ENCODE measurements at places on chromosomes 6 and 20. TPM values are rescaled to one million over a fixed set of nuclear protein-coding genes. Genes with fewer than 3 reads are reported as not detected.

DNA sequence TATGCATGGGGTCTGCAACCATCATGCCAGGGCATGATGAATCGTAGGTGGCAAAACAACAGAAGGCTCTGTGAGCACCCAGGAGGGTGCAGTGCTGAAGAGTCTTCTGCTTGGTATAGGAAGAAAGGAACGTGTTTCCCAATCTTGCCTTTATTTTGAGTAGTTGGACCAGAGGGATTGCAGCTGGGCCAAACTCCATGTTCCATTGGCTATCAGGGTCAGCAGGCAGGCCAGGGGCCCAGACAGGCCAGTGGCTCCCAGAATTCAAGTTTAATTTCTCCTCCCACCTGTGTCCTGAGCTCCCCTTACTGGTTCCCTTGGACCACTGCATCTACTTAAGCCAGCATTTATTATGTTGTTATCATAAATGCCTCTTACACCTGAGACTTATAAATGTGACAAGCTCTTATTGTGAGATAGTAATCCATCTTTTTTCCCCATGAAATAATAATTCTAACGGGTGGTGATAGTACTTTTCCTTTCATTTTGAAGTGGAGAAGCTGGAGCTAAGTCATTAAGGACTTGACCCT lies 918 bp upstream of the TRIM38 start:
- peak overlapping the region; percentile 93 for H3K4me3 ChIP-seq
- H3K27me3 ChIP-seq = no peaks in the 10 kb centered on the region
- peaks cover 74% of the 10 kb centered on the region for H3K4me1 ChIP-seq

DNA sequence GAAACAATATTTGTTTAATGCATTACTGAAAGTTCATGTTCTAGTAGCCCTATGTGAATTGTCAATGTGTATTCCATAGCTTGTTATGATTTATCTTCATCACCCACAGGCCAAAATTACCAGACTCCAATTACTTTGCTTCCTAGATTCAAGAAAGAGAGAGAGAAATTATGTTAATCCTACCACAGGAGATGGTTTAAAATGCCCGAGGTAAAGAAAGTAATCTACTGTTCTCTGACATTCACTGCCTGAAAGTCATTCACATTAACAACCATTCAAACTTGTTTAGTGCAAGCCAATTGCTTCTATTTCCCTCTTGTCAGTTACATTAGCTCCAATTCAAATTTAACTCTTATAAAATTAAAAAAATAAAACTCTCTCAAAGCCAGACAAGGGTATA lies 260.4 kb upstream of the THEMIS start:
- no peak overlapping the region for H3K4me3 ChIP-seq
- H3K36me3 ChIP-seq = peaks cover 16% of the 10 kb centered on the region
- no peaks in the 10 kb centered on the region for H3K27me3 ChIP-seq
- DNase-seq = no peak

DNA sequence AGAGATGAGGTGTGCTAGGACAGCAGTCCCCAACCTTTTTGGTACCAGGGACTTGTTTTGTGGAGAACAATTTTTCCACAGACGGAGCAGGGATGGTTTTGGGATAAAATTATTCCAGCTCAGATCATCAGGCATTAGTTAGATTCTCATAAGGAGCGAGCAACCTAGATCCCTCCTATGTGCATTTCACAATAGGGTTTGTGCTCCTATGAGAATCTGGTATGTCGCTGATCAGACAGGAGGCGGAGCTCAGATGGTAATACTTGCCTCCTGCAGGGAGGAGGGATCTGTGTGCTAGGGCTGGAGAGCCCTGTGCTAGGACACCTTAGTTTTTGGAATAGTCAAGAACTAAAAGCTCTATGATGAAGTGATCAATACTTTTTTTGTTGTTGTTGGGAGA lies 2.5 kb downstream of the SMIM13 start:
- no peaks in the 10 kb centered on the region for H3K27me3 ChIP-seq
- no peak overlapping the region for H3K27ac ChIP-seq
- H3K4me3 ChIP-seq = no peak overlapping the region
- H3K36me3 ChIP-seq = peaks cover under 1% of the 10 kb centered on the region

- H3K4me3 ChIP-seq = peak overlapping the region; percentile 24
- peaks cover 77% of the 10 kb centered on the region for H3K4me1 ChIP-seq
- no peaks in the 10 kb centered on the region for H3K36me3 ChIP-seq
- peak; percentile 72 for DNase-seq
- H3K27me3 ChIP-seq = no peaks in the 10 kb centered on the region
- peak overlapping the region; percentile 94 for H3K27ac ChIP-seq
Measured at GRCh38 chr6:137095651-137096238, 51.0 kb upstream of the IL20RA start.

- H3K36me3 ChIP-seq = no peaks in the 10 kb centered on the region
- no peak overlapping the region for H3K4me3 ChIP-seq
- peaks cover 44% of the 10 kb centered on the region for H3K27me3 ChIP-seq
- H3K4me1 ChIP-seq = peaks cover 20% of the 10 kb centered on the region
- H3K27ac ChIP-seq = no peak overlapping the region
- no peak for DNase-seq
Measured at GRCh38 chr6:49553384-49553783, 2.9 kb downstream of the C6orf141 start.

DNA sequence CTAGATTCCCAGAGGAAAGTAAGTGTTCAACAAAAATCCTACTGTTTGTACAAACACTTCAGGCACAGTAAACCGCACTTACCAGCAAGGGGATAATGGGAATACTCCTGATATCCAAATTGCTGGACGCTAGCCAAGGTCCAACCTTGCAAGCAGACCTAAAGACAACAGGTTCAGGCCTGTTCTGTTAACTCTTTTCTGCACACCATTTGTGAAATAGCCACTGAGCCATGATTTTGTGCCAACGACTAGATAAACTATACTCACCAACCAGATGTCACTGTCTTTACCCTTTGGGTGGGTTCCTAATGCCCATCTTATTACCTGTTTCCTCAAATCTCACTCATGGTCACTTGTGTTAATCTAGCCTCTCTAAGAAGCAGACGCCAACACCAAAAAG lies 43.5 kb downstream of the GOPC start:
- no peak overlapping the region for H3K4me3 ChIP-seq
- H3K36me3 ChIP-seq = no peaks in the 10 kb centered on the region
- no peaks in the 10 kb centered on the region for H3K4me1 ChIP-seq
- no peak for DNase-seq
- no peaks in the 10 kb centered on the region for H3K27me3 ChIP-seq

DNA sequence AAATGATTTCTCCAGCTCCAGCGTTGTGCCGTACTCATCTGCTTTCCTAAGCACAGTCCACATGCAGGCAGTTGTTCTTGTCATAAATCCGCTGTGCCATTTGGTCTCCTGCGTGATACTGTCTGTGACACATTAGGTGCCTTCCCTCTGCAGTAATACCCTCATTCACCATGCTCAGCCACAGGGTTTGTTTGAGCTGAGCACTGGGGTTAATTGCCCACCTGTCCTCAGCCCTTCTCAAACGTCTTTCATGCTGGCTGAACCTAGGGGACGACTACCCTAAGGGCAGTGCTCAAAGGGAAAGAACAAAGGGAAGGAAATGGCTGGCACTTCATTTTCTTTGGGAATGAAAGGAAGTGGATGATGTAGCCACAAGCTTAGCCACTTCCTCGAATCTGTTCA lies 64.2 kb upstream of the MYLIP start:
- H3K4me1 ChIP-seq = no peaks in the 10 kb centered on the region
- no peak overlapping the region for H3K4me3 ChIP-seq
- no peaks in the 10 kb centered on the region for H3K36me3 ChIP-seq
- H3K27ac ChIP-seq = no peak overlapping the region
- DNase-seq = no peak

DNA sequence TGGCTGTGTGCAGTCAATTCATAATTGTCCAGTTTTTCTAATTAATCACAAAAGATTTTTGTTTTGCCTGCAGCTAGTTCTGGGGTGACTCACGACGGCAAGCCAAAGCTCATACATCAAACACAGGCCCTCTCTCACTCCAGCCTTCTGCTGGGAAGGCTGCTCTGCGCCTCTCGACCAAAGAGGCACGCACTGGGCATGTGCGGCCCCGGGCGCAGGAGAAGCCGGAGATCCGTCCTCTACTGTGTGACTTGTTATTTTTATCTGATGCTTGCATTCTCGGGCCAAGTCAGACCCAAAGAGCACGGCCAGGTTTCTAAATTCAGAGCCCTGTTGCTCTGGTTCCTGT lies 98.5 kb downstream of the TFAP2A start:
- H3K27me3 ChIP-seq = no peaks in the 10 kb centered on the region
- no peak overlapping the region for H3K27ac ChIP-seq
- no peak for DNase-seq
- no peak overlapping the region for H3K4me3 ChIP-seq
- no peaks in the 10 kb centered on the region for H3K36me3 ChIP-seq

GRCh38 chr6:70684794-70685493 lies 17.3 kb downstream of the SMAP1 start:
- H3K27me3 ChIP-seq = no peaks in the 10 kb centered on the region
- H3K36me3 ChIP-seq = no peaks in the 10 kb centered on the region
- H3K27ac ChIP-seq = no peak overlapping the region
- no peak for DNase-seq

DNA sequence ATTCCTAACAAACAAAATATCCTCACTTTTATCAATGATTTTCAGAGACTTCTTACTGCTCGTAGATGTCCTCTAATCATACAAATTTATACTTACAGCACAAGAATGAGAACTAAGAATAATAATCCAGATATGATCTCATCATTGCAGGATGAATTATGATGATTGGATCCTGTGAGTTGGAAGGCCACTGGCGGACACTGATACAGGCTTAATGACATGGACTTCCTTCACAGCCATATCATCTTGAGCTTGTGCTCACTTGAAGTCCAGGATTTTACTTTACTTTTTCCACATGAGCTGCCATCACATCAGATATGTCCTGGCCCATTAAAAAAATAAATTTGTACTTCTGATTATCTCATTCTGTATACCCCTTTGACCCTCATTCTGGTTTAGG lies 94.3 kb downstream of the NKAIN2 start:
- H3K27ac ChIP-seq = no peak overlapping the region
- no peaks in the 10 kb centered on the region for H3K4me1 ChIP-seq
- H3K36me3 ChIP-seq = no peaks in the 10 kb centered on the region
- no peaks in the 10 kb centered on the region for H3K27me3 ChIP-seq

GRCh38 chr6:116371120-116371917 lies 572 bp downstream of the DSE start:
- no peaks in the 10 kb centered on the region for H3K36me3 ChIP-seq
- H3K4me3 ChIP-seq = peak overlapping the region; percentile 90
- no peaks in the 10 kb centered on the region for H3K27me3 ChIP-seq
- peak; percentile 40 for DNase-seq

- no peaks in the 10 kb centered on the region for H3K36me3 ChIP-seq
- peaks cover 1% of the 10 kb centered on the region for H3K27me3 ChIP-seq
- peaks cover 1% of the 10 kb centered on the region for H3K4me1 ChIP-seq
Measured at GRCh38 chr6:33947916-33948594, 144.3 kb upstream of the MLN start.

GRCh38 chr20:62370115-62370806 lies 3.1 kb upstream of the LAMA5 start:
- no peak overlapping the region for H3K4me3 ChIP-seq
- H3K36me3 ChIP-seq = no peaks in the 10 kb centered on the region
- no peak overlapping the region for H3K27ac ChIP-seq
- no peak for DNase-seq

DNA sequence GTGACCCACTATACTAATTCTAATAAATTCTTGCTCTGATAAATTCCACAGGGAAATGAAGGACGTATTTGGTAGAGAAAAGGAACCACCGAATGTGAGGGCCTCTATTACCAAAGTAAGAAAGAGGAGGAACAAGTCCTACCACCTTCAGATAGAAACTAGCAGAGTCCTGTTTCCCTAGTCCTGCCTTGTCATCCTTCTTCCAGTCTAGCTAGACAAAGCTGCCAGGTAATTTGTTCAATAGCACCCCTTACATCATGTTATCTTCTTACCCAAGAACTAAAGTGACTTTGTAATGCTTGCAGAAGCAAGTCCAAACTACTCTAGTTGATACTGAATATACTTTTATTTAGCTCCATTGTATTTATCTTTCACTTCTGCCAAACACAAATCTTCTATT lies 29.3 kb upstream of the FAM83B start:
- H3K27ac ChIP-seq = no peak overlapping the region
- no peak overlapping the region for H3K4me3 ChIP-seq
- no peaks in the 10 kb centered on the region for H3K27me3 ChIP-seq
- H3K36me3 ChIP-seq = no peaks in the 10 kb centered on the region
- no peaks in the 10 kb centered on the region for H3K4me1 ChIP-seq

DNA sequence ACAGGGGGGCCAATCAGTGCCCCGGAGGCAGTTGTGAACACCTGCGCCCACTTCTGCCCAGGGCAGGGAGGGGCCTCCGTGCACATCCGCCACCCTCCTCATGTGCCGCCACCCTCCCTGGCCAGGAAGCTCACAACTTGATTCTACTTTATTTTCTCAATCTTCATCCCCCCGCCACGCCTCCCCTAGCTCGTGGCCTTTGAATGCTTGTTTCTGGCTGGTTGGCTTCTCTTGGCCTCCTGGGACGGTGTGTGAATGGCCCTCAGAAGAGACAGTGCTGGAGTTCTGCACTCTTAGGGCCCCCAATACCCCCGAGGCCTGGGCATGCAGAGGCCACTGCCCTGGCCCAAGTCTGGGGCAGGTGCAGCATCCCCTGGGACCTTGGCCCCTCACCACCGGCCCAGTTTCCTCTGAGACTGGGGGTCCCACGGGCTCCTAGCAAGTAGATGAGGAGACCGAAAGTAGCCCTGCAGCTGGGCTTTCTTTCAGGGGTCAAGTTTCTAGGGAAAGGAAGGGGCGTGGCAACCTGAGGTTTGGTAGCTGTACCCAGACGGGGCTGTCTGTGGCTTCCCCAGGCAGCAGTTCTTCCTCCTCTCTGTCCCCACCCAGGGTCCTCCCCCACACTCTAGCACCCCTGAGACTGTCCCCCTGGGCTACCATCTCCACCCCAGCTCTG lies 1.3 kb downstream of the RGS19 start:
- no peaks in the 10 kb centered on the region for H3K36me3 ChIP-seq
- peak overlapping the region; percentile 95 for H3K4me3 ChIP-seq
- peaks cover 45% of the 10 kb centered on the region for H3K4me1 ChIP-seq
- peak overlapping the region; percentile 92 for H3K27ac ChIP-seq
- peak; percentile 85 for DNase-seq
- no peaks in the 10 kb centered on the region for H3K27me3 ChIP-seq

GRCh38 chr6:87261534-87261933 lies 60.9 kb upstream of the SMIM8 start:
- no peak for DNase-seq
- peaks cover 23% of the 10 kb centered on the region for H3K4me1 ChIP-seq
- peaks cover 23% of the 10 kb centered on the region for H3K36me3 ChIP-seq
- H3K4me3 ChIP-seq = no peak overlapping the region
- no peak overlapping the region for H3K27ac ChIP-seq

KIF6 gene
- not detected for polyA plus RNA-seq

WFDC6 gene
- not detected for polyA plus RNA-seq

VWA7 gene
- polyA plus RNA-seq = not detected

MATN4 gene
- not detected for polyA plus RNA-seq

TPMT gene
- polyA plus RNA-seq = 5.7 TPM

BMP6 gene
- not detected for polyA plus RNA-seq

All from naive B cell (primary cell).